NAMALWA (cell line): ENCODE measurements at places on chromosomes 12 and 14.

DNA sequence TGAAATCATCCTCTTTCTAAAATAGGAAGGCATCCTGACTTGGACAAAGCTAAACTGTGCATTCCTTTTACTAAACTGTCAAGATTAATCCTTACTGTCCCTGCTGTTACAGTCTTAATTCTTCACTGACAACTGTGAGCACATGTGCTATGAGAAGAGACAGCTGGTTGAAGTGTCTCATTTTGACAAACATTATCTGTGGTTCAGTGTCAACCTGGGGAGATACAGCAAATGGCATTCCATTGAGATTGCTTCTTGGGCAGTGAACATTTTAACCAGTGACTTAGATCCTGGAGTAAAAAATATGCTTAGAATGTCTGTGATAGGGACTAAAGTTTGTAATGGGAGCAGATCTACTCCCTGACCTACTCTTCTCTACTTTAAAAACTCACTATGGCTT lies 552.6 kb upstream of the ATP2B1 start:
- no peak for DNase-seq

GRCh38 chr12:74328623-74329022 lies 209.0 kb upstream of the ATXN7L3B start:
- no peak for DNase-seq

DNA sequence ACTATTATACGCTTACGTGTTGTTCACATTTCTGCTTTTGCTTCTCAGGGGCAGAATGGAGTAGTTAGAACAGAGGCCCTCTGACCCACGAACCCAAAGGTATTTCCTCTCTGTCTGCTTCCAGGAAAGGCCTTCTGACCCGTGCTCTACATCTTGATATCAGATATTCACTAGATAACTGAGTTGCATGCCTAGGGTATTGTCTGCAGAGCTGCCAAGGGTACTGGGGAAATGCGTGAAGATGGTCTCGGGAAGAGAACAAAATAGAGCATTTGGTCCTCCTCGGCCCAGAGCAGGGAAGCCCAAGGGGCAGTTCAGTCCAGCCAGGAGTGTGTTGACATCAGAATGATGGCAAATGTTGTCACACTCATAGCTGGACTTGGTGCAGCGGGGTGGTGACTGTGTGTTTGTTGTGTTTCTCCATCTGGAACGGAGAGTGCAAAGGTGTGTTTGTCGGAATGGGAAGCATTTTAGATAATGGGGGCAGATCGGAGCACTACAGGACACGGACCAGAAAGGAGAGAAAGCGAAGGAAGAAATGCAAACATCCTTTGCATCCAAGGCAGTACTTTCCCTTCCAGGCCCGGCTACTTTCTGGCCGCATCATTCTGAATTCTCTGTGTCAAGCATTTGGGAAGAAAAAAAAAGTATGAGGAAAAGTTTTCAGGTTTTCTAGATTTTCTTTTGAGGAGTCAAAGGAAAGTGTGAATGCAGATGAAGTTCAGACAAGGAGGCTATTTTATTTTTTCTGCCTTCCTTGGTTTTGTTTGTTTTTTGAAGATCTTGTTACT lies 8.1 kb downstream of the GLT1D1 start:
- no peak for DNase-seq

GRCh38 chr14:52693036-52693435 lies 2.3 kb downstream of the ERO1A start:
- no peak for DNase-seq

GRCh38 chr12:1870998-1871917 lies 47.2 kb downstream of the CACNA2D4 start:
- DNase-seq, result no peak

- no peak for DNase-seq
Observed at GRCh38 chr12:127081058-127081457, 1185.9 kb upstream of the TMEM132C start.

GRCh38 chr12:73361156-73361863 lies 1089.1 kb downstream of the TRHDE start:
- no peak for DNase-seq

DNA sequence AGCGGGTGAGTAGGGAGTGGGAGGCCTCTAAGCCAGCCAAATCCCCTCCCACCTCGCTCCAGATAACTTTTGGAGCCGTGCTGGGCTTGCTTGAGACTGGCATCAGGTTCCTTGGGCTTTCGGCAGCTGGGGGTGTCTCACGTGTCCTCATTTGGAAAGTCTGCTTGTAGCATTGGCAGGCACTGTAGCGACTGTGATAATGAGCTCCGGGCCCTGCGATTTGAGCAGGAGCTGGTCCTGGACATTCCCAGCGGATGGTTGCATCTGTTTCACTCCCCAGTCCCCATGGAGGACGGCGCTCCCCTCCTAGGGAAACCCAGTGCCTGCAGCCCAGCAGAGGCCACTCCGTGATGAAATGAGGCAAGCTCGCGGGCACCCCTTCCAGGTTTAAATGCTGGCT lies 49.4 kb downstream of the DGLUCY start:
- DNase-seq, result no peak

DNA sequence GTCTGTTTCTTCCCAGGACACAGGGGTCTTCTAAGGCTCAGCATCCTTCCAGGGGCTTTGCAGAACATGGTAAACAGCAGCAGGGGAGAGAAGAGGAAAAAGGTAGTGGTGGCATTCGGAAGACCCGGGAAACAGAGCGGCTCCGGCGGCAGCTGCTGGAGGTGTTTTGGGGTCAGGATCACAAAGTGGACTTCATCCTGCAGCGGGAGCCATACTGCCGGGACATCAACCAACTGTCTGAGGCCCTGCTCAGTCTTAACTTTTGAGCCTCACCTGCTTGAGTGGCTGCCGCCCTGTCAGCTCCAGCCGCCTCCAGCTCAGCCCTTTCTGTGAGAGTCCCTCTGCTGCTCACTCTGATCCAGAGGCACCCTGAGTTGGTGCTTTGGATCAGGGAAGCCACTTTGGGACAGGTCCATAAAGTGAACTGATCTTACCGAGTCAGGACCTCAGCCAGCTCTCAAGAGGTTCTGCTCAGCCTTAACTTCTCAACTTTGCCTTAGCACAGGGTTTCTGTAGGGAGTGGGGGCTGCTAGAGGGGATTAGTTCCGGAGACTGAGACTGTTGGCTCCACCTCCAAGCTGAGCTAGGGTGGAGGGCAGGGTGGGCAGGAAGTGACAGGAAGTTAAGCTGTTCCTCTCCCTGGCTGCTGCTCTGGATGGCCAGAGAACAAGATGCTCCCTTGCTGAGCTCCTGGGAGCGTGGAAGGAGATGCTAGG lies 5.4 kb downstream of the SDR39U1 start:
- DNase-seq, result no peak

DNA sequence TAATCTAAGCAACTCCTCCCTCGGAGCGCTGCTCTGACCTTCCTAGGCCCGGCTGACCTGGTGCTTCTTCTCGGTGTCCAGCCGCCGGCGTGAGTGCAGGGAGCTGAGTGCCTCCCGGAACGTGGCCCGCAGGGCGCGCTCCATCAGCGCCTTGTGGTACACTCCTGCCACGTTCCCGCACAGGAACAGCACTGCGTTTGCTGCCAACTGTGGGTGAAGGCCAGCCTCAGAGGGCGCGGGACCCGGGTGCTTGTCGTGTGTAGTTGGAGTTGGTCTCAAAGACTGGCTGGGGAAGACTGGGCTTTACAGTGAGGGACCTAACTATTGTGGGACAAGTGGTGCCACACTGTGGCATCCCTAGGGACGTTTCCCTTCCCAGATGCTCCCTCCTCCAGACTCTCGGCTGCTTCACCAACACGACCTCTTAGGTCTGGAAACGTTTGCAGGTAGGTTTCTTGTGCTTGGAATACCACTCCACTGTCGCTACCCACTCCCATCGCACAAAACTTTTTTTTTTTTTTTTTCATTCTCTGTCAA lies 3.1 kb downstream of the ADCY4 start:
- DNase-seq, result no peak

DNA sequence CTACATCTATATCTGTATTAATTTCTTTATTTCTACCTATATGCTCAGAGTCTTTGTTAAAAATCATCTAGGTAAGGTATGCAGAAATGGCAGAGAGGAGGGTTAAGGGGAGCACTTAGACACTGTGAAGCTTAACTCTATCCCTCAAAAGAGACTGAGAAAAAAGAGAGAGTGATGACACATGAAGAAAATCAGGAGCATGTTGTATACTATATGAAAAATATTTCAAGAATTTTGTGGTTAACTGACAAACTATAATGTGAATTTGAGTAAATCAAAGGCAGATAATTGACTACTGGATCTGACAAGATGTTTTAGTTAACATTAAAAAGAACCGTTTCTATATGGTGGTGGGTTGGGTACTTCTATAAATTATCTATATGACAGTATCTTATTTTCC lies 1814.2 kb upstream of the SEL1L start:
- DNase-seq, result no peak

GRCh38 chr12:1908758-1909157 lies 9.7 kb downstream of the CACNA2D4 start:
- DNase-seq, result no peak

DNA sequence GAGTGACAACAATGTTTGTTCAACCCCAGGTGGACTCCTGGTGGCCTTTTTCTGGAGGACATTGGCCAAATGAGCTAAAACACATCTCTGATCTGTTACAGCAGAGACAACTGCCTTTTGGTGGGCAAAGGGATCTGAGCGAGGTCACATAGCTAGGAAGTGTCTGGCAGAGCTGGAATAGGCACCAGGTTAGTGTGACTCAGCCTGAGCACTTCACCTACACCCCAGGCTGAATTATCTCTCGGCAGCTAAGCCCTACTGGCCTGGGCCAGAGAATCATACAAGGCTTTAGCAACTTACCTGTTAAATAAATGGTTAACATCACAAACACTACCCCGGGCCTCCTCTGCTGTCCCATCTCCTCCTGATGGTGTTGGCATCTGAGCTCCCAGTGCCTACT lies 50.2 kb upstream of the HSPB8 start:
- no peak for DNase-seq

- DNase-seq, result no peak
Observed at GRCh38 chr14:57080691-57081090, 188.0 kb downstream of the EXOC5 start.

GRCh38 chr12:69514845-69515244 lies 44.7 kb downstream of the FRS2 start:
- DNase-seq, result no peak

- DNase-seq, result no peak
Observed at GRCh38 chr14:102028733-102029132, 58.1 kb downstream of the HSP90AA1 start.

DNA sequence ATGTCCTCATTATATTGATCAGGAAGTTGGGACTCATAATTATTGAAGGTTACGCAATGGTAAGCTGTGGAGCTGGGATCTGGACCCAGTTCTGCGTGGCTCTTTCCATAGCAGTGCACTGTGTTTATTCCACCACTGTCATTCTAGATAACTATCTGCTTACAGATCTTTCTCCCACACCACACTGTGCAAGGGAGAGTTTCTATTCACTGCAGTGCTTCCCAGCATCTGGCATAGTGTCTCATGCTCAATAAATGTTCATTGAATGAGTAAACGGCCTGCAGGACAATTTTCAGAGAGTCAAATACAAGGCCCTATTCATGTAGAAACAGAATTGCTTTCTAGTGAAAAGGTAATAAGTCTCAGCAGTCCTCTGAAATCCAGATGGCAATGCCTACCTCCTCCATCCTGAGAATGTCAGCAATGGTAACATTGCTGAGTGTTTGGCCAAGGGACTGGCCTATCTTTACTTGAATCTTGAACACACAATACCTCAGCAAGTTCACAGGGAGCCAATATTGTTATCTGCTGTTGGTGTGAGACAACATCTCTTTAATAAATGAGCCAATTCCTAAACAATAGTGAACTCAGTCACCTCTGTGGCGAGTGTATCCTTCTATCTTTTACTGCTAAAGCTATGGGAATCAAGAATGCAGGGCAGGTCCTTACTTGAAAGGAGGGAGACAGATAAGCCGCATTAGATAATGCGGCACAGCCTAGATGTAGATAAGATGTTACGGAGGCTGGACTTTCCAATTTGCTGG lies 332.4 kb upstream of the PRICKLE1 start:
- DNase-seq, result no peak

GRCh38 chr14:89317051-89317691 lies 99.9 kb downstream of the FOXN3 start:
- DNase-seq, result no peak

DNA sequence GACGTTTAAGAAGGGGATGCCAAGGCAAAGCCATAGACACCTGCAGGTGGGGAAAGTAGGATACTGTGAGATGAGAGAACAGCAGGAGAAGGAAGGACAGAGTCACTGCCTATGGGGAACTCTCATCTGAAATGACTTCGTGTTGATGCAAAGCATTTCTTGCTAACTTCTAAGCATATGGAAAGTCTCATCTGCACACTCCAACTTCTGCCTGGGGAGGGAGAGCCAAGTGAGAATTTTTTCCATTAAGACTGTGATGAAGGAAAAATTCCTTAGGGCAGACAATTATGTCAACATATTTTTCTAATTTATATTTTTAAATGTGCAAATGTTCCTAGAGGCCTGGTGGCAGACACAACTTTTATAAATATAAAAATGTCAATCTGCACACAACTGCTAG lies 115.3 kb downstream of the IPO8 start:
- no peak for DNase-seq

GRCh38 chr12:46935271-46935847 lies 109.6 kb upstream of the SLC38A4 start:
- DNase-seq, result no peak

DNA sequence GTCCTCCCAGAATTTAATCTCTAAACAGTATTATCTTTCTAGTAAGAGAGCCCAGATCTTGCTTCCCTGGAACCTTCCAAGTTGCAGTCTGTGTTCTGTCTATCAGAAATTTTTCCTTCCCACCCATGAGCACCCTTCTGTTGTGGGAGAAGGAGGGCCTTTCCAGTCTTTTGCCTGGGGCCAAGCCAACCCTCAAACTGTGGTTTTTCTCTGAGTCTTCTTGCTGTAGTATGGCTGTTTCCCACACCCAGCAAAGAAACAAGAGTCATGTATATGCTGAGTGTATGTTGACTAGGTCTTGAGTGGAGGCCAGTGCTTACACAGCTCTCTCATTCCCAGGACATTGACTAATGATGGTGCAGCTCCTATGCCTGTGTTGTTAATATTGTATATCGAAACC lies 104.5 kb downstream of the TGFB3 start:
- DNase-seq, result no peak

DNA sequence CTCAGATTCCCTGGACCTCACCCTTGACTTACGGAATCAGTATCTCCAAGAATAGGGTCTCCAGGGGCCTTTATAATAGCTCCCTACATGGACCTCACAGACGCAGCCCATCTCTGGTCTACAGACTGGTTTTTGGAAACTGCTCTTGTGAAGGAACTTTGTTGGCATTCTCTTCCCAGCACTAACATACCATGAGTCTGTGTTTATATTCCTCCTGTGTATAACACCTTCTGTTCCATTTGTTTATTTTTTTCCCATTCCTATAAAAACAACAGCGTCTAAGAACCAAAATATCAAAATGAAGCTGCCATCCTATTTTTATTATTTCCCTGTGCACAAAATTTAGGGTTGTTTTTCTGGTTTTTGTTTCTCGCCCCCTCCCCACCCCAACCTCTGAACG lies 131.1 kb downstream of the NEDD1 start:
- DNase-seq, result no peak

DNA sequence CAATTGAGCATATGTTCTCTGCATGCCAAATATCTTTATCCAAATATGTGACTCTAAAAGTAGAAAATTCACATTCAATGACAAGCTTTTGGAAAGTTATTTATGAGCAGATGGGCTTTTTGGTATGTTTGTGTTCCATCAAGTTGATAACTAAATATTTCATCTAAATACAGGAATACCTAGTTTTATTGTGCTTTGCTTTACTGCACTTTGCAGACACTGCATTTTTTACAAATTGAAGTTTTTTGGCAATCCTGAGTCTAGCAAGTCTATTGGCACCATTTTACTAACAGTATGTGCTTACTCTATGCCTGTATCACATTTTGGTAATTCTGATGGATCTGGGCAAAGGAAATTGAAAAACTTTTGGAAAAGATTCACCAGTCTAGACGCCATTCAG lies 133.8 kb downstream of the ATXN7L3B start:
- DNase-seq, result no peak
